ENCODE measurements at places on chromosomes 1 and 21. TPM values are rescaled to one million over a fixed set of nuclear protein-coding genes. Genes with fewer than 3 reads are reported as not detected.
A peak's percentile ranks its signal among the peaks of the same experiment; 100 is the strongest.

Gene LIN28A
- polyA plus RNA-seq = 0.14 TPM

DNA sequence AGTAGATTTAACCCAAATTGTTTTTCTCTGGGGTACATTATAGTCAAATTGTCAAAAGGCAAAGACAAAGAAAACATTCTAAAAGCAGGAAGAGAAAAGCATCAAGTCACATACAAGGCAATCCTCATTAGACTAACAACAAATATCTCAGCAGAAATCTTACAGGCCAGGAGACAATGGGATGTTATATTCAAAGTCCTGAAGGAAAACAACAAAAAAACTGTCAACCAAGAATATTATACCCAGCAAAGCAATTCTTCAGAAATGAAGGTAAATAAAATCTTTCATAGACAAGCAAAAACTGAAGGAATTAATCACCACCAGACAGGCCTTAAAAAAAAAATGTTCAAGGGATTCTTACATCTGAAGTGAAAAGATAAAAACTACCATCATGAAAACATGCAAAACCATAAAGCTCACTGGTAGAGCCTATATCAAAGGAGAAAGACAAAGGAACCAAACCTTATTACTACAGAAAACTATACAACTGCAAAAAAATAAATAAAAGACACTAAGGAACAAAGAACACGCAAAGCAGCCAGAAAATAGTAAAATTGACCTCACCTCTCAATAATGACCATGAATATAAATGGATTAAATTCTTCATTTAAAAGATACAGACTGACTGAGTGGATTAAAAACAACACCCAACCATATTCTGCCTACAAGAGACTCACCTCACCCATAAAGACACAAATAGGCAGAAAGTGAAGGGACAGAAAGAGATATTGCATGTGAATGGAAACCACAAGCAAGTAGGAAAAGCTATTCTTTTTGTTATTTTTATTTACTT, 113.8 kb upstream of the ZC3H11B start:
- no peak for DNase-seq

GRCh38 chr1:97824624-97825023, 96.2 kb downstream of the DPYD start:
- DNase-seq = no peak

Gene ZC3H12A
- 1.8 TPM for polyA plus RNA-seq

DNA sequence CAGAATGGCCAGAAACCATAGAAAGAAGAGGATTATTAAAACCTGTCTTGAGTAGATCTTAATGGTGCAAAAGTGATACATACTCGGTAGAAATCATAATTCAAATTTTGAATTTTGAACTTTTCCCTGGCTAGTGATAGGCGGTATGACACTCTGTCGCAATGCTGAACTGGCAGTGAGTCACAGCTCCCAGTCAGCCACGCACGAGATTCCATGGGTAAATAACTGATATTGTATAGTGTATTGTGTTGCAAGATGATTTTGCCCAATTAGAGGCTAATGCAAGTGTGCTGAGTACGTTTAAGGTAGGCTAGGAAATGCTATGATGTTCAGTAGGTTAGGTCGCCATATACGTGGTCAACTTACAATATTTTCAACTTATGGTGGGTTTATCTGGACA, 207.0 kb downstream of the SIPA1L2 start:
- no peak for DNase-seq

DNA sequence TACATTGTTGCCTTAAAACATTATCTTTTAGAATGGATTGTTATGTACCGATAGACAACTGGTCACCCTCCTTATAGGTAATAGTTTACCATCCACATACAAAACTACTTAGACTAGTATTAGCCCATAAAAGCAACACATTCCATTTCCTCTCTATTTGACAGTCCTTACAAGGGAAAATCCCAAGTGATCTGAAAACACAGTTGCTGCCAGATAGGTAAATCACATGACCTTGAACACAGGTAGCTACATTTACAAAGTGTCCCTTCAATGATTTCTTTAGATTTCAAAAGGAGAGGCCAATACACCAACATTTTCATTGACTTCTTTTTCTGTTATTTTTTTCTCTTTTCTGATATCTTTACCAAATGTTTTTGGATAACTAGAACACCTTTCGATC, 102.9 kb upstream of the SMYD2 start:
- no peak for DNase-seq

GRCh38 chr1:39900662-39901463, 854 bp downstream of the MYCL start:
- DNase-seq = no peak

- DNase-seq = no peak
These were observed 16.8 kb downstream of the PPP1R12B start for GRCh38 chr1:202365092-202365815.

- no peak for DNase-seq
These were observed 51.6 kb downstream of the GNG4 start for GRCh38 chr1:235597867-235598553.

GRCh38 chr1:40951943-40952743, 27.4 kb upstream of the CTPS1 start:
- DNase-seq = peak; percentile 31

GRCh38 chr1:2561898-2562895, 6.0 kb downstream of the TNFRSF14 start:
- no peak for DNase-seq

Gene DIO1
- 10.3 TPM for polyA plus RNA-seq

Gene CD160
- polyA plus RNA-seq = 2.9 TPM

Gene F5
- polyA plus RNA-seq = 2.6 TPM

Gene KLHDC9
- 15.0 TPM for polyA plus RNA-seq

- DNase-seq = no peak
These were observed 28.9 kb downstream of the OBSCN start for GRCh38 chr1:228236744-228237143.

GRCh38 chr1:116431870-116432500, 58.9 kb downstream of the ATP1A1 start:
- DNase-seq = no peak

DNA sequence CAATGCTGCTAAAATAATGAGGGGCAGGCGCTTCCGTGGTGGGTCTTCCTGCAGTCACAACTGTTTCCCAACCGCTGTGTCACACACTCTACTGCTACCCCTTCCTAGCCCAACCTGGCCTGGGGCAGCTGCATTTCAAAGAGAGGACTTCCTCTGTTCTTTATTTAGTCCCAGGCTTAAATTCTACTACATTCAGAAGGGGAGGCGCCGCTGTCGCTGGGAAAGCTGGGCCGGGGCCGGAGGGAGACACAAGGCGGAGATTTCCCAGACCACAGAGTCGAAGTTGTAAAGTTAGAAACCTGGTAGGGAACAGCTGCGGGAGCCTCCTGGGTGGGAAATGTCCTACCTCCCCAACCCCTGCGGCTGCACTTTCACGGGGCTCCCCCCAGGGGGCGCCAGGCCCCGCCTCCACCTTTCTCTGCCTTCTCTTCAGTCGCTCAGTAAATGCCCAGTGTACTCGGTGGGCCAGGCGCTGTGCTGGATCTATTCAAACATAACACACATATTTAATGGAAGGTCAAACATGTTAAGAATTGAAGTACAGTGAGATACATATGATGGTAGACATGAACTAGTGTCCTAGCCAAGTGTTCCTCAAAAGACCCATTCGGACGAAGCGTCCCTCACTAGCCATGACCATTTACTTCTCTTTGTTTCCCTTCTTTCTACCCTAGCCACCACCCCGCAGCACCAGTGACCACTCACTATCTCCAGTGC, 23.1 kb downstream of the DYRK3 start:
- no peak for DNase-seq

- DNase-seq = no peak
These were observed 64.7 kb downstream of the VAV3 start for GRCh38 chr1:107900090-107900945.

- no peak for DNase-seq
These were observed 1.1 kb downstream of the CHML start for GRCh38 chr1:241638909-241639622.

Gene MMEL1
- 2.5 TPM for polyA plus RNA-seq

DNA sequence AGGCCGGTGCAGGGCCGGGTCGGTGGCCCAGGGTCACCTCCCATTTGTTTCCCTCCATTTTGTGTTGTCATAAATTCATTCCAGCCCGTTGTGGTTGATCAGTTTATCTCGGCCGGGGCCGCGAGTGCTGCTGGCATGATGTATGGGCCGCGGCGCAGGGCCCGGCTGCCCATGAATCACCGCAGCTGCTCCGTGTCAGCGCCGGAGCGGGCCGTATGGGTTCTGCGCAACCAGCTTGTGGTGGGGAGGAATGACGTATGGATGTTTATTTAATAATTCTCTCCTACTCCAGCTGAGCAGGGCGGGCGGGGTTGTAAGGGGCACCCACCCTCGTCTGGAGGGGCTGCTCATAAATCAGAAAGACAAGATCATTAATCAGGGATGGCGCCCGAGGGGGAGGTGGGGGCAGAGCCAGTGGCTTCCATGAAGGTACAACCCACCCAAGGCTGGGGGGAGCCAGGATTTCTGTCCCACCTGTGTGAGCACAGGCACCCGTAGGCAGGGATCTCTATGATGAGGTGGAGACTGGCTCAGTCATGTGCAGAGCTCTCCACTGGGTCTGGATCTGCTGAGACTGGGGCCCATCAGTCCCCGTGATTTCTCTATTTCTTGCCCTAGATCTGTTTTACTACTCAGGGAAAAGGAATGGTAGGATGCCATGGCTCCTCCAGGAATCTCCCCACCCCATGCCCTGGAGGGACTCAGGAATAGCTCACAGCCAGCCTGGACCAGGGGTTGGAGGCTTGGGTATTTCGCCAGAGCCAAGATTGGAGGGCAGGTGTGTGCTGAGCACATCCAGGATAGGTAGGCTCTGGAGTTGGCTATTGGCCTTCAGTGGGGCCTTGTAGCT, 27.8 kb downstream of the TMEM53 start:
- DNase-seq = no peak

- DNase-seq = no peak
These were observed 1.1 kb upstream of the SYCP1 start for GRCh38 chr1:114853584-114853983.

GRCh38 chr1:98184856-98185255, 264.0 kb upstream of the DPYD start:
- DNase-seq = no peak

Gene CD2
- polyA plus RNA-seq = 0.34 TPM

- no peak for DNase-seq
These were observed 5.2 kb downstream of the BRINP3 start for GRCh38 chr1:190472494-190472893.

GRCh38 chr1:41479000-41479807, 5.3 kb downstream of the EDN2 start:
- DNase-seq = no peak

Gene BNIPL
- 1.4 TPM for polyA plus RNA-seq

DNA sequence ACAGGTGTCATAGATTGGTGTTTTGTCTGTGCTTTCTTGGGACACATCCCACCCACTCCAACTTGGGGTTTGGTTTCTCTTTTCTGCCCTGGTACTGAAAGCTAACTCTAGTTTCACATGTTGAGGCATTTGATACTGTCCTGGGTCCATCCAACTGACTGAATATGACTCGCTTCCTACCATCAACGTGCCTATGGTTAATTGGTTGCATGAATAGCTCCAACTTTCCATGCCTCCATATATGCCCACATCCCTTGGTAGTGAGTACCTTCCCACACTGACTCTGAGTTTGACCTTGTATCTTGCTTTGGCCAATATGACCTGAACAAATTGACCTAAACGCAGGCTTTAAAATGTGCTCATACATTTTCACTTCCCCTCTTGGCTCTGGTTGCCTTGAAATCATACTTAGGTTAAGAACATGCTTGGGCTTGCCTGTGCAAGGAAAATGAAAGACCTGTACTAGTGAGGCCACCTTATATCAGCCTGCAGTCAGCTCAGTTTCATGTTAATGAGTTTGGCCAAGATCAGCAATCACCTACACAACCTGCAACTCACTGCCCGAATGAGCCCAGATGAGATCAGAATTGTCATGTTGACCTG, 81.0 kb upstream of the KCNK2 start:
- DNase-seq = no peak

All from left renal cortex interstitium (tissue), 4 donors.